ENCODE measurements at places on chromosomes 5 and 9.

DNA sequence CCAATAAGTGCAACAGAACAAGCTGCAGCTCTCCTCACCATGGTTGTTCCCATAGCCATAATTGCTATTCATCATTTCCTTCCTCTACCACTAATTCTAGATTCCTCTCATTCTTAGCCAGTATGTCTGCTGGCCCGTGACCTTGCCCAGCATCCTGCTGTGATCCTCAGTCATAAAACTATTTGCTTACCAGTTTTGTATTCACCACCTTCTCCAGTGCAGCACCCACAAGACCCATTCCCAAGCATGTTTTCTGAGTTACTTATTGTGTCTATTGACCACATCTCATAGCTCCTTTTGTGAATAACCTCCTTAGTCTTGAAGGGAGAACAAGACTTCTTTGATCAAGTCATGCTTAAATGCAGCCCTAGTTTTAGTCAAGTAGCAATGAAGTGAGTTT, 488.0 kb upstream of the CTNND2 start:
- DNase-seq: no peak

- DNase-seq: no peak
These were observed 137.4 kb downstream of the STK32A start for GRCh38 chr5:147372191-147372590.

DNA sequence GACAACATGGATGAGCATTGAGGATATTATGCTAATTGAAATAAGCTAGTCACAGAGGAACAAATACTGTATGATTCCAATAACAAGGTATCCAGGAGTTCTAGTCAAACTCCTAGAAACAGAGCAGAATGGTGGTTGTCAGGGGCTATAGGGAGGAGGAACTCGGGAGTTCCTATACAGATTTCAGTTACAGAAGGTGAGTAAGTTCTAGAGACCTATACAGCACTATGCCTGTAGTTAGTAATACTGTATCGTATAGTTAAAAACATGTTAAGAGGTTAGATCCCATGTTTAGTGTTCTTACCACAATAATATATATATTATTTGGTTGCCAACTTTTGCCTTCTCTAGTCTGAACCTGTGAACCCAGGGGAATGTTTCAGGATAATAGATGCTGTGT, 7.9 kb upstream of the OXCT1 start:
- no peak for DNase-seq

DNA sequence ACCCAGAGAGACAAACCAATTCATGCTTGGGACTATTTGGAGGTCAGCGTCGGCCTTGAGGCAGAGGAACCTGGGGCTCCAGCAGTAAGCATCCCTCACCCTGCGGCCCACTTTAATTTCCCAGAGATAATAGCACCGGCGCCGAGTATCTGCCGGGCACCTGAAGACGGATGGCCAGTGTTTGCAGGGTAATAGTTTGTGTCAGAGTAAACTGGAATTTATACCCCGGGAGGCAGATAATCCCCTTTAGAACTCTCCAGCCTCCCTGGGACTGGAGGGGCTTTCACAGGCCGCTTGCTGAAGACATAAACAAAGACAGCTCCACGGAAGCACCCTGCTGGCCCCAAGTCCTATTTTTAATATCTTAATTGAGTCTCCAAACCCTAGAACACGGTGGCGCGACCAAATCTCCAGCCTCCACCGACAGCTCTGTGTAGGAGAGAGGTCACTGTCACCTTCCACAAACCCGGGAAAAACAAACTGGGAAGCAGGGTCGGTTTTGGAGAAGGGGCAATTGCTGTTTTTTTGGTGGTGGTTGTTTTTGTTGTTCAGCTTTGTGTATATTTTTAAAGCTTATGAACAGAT, 17.4 kb upstream of the FCN1 start:
- no peak for DNase-seq

- DNase-seq: no peak
These were observed 4.9 kb upstream of the RICTOR start for GRCh38 chr5:39079147-39079546.

GRCh38 chr9:90834828-90835595, 33.4 kb downstream of the SYK start:
- DNase-seq: no peak

GRCh38 chr9:134597957-134598883, 43.4 kb upstream of the COL5A1 start:
- no peak for DNase-seq

DNA sequence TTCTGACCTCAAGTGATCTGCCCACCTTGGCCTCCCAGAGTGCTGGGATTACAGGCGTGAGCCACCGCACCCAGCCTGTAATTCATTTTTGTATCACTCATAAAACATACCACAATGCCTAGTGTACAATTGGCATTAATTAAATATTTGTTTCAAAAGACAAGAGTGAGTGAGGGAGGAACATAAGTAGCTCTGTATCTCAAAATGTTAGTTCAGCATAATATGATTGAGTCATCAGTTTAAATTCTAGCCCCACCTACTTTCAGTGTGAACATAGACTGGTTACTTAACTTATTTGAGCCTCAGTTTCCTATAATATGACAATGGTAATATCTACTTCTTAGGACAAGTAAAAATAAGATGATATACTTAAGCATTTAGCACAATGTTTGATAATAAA, 26.9 kb downstream of the INVS start:
- DNase-seq: no peak

DNA sequence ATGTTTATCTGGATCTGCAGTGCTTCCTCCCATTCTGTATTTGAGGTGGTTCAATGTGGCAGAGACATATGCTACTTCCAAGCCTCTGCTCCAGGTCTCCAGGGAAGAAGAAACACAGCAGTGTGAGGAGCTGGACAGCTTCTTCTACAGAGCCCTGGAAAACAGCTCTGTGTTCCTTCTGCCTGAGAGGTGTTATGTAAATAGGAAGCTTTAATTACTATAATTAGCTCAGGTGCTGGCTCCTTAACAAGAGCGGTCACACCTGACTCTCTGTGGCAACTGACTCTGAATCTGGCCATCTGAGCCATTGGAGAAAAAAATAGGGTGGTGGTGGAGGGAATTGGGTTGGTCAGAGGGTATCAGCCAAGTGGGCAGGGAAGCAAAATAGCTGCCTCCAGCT, 332.4 kb upstream of the BRINP1 start:
- DNase-seq: no peak

GRCh38 chr9:127360829-127361228, 36.1 kb upstream of the SLC2A8 start:
- DNase-seq: no peak

- DNase-seq: no peak
These were observed 130.6 kb upstream of the EPB41L4A start for GRCh38 chr5:112549605-112550166.

GRCh38 chr5:10501554-10502075, 59.9 kb downstream of the ROPN1L start:
- DNase-seq: no peak

GRCh38 chr5:142221091-142221860, 103.5 kb downstream of the SPRY4 start:
- no peak for DNase-seq

DNA sequence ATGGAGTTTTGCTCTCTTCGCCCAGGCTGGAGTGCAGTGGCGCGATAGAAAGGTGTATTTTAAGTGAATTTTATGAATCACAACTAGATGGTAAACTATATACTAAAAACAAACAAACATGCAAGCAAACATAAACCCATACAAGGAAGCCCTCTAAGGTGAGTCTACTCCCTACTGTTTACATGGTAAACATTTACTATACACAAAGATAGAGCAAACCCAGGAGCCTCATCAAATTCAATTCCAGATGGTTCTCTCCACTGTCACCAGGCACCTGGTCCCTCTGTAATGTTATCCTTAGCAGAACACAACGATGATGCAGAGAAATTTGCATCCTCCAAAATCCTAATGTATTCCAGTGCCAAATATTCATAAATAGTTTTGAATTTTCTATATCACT, 17.9 kb downstream of the ANKH start:
- no peak for DNase-seq

DNA sequence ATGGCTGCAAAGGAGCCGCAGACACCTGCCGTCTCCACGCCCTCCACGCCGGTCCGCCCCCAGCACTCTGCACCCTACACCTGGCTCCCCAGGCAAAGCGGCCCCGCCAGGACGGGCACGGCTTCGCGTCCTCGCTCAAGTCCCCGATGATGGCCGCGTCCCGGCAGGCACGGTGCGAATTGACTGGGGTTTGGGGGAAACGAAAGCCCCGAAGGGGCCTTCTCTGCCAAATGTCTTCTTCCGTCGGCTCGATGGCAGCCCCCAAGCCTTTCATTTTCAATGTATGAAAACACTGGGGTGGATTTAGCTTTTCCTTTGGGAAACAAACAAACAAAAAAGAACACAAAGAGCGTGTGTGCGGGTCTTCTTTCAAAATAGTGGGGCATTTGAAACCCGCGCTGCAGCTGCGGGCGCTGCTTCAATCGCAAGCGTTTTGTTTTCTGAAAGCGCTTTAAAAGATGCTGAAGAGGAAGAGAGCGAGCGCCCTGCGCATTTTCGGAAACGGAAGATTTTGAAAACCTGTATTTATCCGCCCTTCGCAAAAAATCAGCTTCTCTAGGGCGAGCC, 160.0 kb downstream of the RMI1 start:
- DNase-seq: no peak

DNA sequence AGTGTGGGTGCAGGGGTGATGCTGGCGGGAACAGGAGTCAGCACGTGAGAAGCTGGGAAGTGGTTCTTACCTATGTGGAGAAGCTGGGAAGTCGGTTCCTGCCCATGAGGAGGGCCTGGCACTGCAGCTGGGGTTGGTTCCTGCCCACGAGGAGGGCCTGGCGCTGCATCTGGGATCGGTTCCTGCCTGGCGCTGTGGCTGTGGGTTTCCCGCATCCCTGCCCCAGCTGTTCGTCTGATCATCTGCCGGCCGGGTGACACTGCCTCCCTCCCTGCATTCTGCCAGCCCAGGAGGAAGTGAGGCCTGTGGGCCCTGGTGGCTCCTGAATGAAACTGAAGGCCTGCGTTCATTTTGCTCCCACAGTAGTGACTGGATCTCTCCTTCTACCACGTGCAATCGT, 5.1 kb downstream of the OBP2A start:
- DNase-seq: no peak

GRCh38 chr5:60943624-60944023, 1.2 kb downstream of the ERCC8 start:
- peak; percentile 90 for DNase-seq

DNA sequence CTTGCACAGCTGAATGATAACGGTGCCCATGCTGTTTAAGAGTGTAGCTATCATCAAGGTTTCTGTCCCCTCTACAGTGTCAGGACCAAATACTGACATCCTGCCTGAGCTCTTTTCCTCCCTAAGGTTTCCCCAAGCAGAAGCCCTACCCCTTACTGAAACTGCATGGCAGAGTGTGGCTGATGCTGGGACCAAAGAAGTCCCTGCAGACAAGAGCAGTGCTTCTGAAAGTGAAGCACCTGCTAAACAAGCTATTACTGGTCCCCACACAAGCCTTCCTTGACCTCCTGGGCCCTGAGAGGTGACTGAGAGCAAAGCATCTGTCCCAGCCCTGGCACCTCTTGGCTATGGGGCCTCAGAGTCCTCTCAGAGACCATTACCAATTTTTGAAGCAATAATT, 56.1 kb downstream of the CFAP90 start:
- no peak for DNase-seq

GRCh38 chr5:41835645-41836044, 34.6 kb downstream of the OXCT1 start:
- no peak for DNase-seq

DNA sequence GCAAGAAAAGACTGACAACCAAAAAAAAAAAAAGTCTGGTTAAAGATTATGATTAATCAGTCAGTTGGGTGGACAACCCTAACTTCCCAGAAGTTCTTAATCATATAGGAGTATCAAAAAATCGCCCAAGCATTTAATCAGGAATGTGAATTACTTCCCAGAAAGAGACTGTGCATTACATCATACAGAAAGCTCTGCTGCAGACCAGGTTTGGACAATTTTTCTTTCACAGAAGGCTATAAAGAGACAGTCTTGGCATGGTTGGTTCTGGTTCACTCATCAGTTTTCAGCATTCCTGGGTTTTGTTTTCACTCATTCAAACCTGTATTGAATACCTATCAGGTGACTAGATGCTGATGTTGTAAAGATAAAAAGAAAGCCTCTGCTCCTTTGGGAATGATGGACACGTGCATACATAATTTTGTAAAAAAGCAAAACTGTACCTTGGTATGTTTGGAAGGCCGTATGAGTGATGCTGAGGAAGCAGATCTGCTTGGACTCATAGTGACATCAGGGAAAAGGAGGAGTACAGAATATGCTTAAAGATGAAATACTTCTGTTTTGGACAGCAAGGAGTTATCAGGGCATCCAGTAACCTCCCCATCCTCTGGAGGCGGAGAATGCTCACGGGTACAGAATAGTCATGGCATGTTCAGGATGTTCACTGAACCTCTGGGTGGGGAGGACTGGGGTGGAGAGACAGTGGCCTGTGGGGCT, 178.4 kb downstream of the GNA14 start:
- no peak for DNase-seq

DNA sequence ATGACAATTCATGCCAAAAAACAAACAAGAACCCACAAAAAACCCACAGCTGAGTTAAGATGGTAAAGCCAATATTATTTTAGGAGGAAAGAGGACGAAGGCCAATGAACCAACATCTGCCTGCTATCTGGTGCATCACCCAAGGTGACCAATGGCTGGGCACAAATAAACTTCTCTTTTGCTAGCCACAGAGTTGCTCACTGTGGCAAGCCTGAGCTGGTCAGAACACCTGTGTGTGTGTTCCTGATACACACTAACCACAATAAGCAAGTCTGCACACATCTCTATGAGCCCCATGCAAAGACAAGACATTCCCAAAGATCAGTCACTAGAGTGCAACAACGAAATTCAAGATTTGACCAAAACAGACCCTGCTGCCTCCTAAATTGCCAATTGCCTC, 63.1 kb downstream of the RNF38 start:
- no peak for DNase-seq

DNA sequence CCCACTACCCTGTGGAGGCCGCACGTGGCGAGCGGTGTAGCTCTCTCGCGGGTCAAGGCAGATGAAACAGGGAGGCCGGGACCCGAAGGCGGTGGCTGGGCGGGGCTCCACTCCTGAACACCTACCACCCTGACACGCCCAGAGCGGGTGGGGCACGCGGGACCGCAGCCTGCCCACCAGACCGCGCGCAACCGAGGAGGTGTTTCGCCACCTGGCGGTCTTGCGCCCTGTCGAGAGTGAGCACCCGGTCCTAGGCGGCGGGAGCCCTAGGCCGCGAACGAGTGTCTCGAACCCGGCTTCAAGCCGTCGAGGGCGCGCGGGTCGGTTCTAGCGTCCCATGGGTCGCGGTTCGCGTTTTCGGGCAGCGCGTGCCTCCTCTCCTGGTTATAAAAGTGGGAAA, 2.2 kb upstream of the EXOSC3 start:
- DNase-seq: no peak

- no peak for DNase-seq
These were observed 105.7 kb upstream of the RANBP3L start for GRCh38 chr5:36407396-36407795.

- no peak for DNase-seq
These were observed 703.0 kb upstream of the NUDT12 start for GRCh38 chr5:104265531-104266140.

DNA sequence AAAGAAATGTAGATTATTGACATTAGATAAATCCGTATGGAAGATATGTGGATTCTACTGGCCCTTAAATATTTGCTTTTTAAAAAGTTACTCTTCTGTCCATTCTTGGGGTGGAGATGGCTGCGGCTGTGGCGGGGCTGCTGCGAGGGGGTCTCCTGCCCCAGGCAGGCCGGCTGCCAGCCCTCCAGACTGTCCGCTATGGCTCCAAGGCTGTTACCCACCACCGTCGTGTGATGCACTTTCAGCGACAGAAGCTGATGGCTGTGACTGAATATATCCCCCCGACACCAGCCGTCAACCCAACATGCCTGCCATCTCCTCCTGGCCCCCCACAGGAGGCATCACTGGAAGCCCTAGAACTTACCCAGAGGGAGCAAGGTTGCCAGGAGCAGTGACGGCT, 50.7 kb downstream of the FAM170A start:
- DNase-seq: no peak

Data from CD14-positive monocyte (primary cell).